Stimulated activated CD4-positive, alpha-beta T cell treated with anti-CD3 and anti-CD28 coated beads, Interleukin-1b, Interleukin-23, amount 100 ng/mL, for 1 hour (primary cell): ENCODE measurements at places on chromosomes 2 and 18.

DNA sequence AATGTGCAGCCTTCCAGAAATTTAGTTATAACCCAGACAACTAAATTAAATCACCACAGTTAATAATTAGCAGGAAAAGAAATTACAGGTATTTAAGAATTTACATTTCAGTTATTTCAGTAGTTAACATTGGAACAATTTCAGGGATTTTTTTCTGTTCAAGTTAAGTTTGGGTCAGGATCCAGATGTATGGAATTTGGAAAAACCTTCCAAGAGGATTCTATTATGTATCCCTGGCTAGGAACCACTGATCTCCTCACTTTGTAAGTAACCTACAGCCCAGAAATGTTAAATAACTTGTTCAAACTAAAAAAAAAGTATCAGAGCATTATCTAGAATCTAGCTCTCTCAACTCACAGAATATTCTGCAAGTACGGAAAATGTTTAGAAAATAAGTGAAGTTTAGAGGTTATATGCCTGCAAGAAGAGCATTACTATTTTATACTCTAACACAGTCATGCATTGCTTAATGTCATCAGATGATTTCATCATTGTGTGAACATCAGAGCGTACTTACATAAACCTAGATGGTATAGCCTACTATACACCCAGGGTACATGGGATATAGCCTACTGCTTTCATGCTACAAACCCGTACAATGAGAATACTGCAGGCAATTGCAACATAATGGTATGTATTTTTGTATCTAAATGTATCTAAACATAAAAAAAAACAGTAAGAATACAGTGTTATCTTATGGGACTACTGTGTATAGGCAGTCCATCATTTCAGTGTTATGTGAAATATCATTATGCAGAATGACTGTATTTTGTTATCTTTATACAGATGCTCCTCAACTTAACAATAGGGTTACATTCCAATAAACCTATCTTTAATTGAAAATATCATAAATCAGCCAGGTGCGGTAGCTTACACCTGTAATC lies 6.1 kb downstream of the NCKAP1 start:
- DNase-seq, result no peak

DNA sequence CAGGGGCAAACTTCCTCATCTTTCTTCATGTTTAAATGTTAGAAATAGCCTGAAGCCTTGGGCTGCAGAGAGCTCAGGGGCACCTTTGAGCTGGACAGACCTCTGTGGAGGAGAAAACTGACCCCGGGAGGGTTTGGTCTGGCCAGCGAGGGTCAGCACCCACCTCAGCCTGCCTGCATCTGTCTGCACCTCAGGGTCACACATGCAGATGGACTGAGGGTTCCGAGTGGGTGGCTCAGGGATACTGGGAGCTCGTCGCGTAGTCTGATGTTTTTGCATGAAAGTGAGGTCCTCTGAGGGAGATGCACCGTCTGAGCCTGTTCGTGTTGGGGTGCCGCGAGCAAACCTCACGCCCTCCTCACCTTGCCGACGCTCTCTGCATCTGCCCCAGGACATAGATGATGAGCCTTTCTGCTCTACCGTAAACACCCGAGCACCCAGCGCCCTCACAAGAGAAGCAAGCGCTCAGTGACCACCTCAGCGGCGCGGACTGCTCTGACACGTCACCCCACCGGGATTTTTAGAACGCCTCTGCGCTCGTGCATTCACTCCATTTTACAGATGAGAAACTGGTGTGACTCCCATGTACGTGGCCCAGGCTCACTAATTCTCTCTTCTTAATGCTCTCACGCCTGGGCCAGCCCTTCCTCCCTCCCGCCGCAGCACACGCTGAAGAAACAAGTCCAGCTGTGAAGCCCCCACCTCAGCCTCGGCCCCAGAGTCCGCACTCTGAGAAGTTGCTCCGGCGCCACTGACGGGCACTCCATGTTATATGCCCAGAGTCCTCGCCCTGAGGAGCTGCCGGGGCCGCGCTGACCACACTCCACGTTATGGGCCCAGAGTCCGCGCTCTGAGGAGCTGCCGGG lies 9.5 kb downstream of the KCNG2 start:
- DNase-seq, result no peak

DNA sequence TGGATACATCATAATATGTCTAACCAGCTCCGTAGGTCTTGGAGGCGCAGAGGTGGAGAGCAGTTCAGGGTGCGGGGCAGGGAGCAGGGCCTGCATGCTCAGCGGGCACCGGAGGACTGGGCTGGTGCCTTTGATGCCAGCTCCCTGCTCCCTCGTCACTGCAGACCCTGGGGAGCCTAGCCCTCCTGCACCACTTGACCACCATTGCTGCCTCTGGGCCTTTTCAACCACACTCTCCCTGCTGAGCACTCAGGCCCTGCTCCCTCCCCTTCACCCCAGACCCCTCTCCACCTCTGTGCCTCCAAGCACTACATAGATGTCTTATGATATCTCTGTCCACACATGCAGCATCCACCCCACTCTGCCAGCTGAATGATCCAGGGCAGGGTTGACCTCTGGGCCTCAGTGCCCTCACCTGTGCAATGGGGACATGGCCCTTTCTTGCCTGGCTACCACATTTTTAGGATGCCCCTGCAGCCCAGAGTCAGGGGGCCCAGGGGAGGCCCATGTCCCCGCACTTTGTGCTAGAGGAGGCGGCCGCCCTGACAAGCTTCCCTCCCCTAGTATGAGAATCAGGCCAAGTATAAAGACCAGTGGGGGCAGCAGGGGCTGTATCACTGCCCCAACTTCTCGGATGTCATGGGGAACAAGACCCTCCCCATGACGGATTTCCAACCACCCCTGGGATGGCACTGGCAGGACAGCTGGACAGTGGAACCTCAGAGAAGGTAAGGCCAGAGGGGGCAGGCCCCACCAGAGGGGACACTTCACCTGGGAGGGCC lies 46.3 kb downstream of the FER1L5 start:
- no peak for DNase-seq

- no peak for DNase-seq
Measured at GRCh38 chr2:203867561-203868200, at the start of gene CTLA4. Gene CTLA4 (plus strand): TSS chr2:203867771. CDS start chr2:203867943, 172 bp downstream.

GRCh38 chr2:67792681-67793091 lies 270.1 kb downstream of the C1D start:
- no peak for DNase-seq

DNA sequence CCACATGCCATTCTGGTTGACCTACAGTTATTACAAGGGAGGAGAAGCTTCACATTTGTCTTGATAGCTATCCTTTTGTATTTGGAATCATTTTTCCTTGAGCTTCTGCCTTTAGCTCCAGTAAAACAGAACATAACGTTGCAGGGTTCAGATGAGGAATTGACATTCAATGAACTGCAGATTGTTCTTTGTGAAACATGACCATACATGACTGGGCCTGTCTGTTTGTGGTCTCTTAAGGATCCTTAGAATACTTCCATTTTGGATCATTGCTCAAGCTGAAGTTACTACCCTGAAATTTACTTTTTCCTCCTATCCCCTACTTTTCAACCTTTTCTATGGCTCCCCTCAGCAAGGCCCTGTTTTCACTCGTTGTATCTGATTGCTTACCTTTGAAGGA lies 1281.7 kb upstream of the CELF4 start:
- DNase-seq, result no peak

GRCh38 chr2:160375037-160375436 lies 118.6 kb downstream of the RBMS1 start:
- DNase-seq, result no peak

GRCh38 chr2:43239981-43240765 lies 13.8 kb upstream of the ZFP36L2 start:
- no peak for DNase-seq

- DNase-seq, result no peak
Measured at GRCh38 chr2:218471036-218471435, 52.1 kb downstream of the VIL1 start.

GRCh38 chr2:121489911-121490583 lies 40.6 kb upstream of the RNU4ATAC start:
- no peak for DNase-seq

DNA sequence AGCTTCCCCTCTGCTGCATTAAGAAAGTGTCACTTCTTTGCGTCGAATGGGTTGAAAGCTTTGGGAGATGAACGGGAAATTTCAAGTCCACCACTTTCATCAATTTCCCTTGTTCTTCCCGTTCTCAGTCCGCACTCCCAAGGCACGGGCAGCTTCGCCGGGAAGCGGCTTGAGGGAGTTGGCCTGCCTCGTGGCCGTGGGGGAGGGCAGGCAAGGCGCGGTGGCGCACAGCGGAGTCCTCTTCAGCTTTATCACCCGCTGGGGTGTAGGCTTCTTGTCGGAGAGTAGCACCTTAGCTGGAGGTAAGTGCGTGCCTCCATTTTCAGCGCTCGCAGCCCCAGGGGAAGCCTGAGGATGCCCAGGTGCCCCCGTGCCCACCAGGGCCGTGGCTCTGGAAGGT lies 19.9 kb downstream of the KCTD18 start:
- DNase-seq, result no peak

DNA sequence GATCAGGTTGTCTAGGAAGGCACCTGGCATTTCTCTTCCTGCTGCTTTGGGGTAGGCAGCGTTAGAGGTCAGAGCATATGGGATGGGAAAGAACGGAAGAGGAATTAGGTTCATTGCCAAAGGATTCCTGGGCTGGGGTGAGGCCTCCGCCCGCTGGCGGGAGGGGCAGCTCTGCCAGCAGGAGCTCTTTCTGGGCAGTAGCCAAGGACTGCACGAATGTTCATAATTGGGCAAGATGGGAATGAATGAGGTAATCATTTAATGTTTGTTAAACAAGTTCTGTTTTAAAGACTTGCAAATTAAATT lies 253.9 kb downstream of the AGAP1 start:
- no peak for DNase-seq

DNA sequence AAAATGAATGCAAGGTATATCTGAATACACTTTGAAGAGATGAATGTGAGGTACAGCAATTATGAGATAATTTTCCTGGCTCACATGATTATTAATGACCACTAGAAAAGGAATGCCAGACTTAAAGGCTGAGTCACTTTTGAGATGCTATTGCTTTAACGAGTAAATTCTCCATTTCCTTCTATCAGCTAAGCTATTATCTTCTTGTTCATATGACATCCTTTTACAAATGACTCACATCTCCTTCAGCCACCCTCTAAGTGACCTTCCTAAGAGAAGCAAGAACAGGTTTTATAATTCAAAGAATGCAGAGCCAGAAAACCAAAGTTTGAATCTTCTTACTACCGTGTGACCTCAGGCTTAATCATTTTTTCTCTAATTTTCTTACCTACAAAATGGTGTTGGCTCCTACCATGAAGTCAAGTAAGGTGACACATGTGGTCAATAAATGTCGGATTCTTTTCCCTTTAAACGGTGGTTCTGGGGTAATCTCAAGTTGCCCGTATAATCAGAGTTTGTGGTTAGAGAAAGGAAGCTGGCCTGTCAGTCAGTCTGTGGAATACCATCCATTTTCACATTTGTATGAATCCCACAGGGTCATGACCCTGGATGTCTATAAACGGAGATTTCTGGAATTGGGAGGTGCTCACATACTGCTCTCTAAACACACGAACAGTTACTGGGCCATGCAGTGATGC lies 184.0 kb upstream of the PID1 start:
- no peak for DNase-seq

- no peak for DNase-seq
Measured at GRCh38 chr18:13730481-13730880, 4.0 kb downstream of the RNMT start.

GRCh38 chr2:200435379-200435778 lies 74.5 kb downstream of the KCTD18 start:
- DNase-seq, result no peak

DNA sequence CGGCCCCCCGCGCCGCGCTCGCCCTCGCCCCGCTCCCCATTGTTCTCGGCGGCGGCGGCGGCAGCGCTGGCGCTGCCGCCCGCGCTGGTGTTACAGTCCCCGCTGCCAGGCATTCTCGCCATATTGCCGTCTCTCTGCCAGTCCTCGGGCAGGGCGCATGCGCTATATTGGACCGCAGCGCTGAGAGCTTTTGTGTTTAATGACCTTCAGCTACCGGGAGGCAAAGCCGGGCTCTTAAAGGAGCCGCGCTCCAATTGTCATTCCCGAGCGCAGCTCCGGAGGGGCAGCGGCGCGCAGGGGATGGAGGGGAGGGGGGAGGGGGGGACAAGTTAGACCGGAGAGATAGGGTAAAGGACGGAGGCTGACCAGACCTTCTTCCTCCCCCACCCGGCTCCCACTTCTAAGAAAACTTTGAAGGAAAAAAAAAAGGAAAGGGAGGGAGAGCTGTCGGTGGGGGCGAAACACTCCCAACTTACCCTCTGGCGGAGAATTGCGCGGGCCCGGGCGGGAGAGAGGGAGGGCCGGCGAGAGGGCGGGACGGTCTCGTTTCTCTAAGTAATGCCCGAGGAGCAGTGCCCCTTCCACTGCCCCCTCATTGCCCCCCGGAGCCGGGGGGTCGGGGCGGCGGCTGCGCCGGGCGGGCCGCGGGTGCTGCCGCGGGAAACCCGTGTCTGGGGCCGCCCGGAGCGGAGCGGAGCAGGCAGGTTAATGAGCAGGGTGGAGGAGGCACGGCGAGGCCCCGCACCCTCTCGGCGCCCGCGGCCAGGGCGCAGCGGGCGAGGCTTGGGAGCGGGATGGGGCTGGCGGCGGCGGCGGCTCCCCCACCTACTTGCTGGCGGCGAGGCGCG lies at the start of gene KCTD1:
Gene KCTD1 (minus strand): TSS at position 139 of the 848 bp plus-strand sequence. CDS start 17 bp downstream, at position 122.
- DNase-seq, result peak; percentile 37

- no peak for DNase-seq
Measured at GRCh38 chr2:111148925-111149324, 28.2 kb downstream of the BCL2L11 start.

DNA sequence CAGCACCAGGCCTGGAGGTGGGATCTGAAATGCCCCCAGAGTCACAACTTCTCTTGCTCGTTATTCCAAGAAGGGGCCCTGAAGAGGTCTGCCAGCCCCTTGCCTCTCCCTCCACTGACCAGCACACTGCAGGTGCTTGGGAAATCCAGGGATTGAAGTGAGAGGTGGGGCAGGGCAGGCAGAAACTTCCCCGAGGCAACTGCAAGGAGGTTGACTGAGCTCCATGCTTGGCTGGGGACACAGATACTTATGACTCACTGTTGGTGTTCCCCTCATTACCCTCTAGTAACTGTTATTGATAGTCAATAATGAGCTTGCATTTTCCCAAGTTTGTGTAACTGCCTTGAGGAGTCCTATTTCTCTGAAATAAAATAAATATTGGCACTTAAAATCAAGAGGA lies 47.5 kb downstream of the MARCO start:
- no peak for DNase-seq

- DNase-seq, result no peak
Measured at GRCh38 chr2:25170888-25171287, 2.5 kb upstream of the POMC start.

GRCh38 chr18:49886891-49887764 lies 73.8 kb upstream of the ACAA2 start:
- no peak for DNase-seq

- DNase-seq, result no peak
Measured at GRCh38 chr18:5630057-5630899, 86.5 kb upstream of the EPB41L3 start.
